Activated CD4-positive, alpha-beta T cell treated with anti-CD3 and anti-CD28 coated beads for 36 hours (primary cell): ENCODE measurements at places on chromosomes 5 and 9.

DNA sequence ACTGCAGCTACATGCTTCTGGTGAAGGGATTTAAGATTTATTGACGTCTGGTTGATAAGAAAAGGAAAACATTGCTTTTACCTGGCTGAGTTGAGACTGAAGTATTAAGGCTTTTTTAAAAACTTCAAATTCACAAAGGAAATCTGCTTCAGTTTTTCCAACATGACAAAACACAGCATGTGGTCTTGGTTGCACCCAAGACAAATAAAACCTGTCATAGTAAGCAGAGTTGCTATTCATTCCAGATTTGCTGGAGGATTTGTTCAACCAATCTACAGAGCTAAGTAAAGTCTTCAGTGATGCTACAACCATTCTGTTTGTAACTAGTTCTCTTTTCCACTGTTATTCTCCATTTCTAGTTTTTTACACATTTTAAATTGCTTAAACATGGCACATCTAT lies 11.3 kb downstream of the C5orf63 start:
- H3K4me3 ChIP-seq: no peak overlapping the region
- no peak overlapping the region for H3K27ac ChIP-seq
- no peak for DNase-seq
- H3K36me3 ChIP-seq: peaks cover 13% of the 10 kb centered on the region

- peaks cover 36% of the 10 kb centered on the region for H3K36me3 ChIP-seq
- peak; percentile 91 for DNase-seq
- no peaks in the 10 kb centered on the region for H3K27me3 ChIP-seq
- peak within 1 kb of the TSS; percentile 91 for H3K27ac ChIP-seq
- peak within 1 kb of the TSS; percentile 85 for H3K4me3 ChIP-seq
- peaks cover 19% of the 10 kb centered on the region for H3K4me1 ChIP-seq
Observed at GRCh38 chr9:135500525-135501260, at the start of gene MRPS2. TSS of gene MRPS2 (plus strand) at chr9:135500682. CDS start at chr9:135500711, 29 bp downstream.

DNA sequence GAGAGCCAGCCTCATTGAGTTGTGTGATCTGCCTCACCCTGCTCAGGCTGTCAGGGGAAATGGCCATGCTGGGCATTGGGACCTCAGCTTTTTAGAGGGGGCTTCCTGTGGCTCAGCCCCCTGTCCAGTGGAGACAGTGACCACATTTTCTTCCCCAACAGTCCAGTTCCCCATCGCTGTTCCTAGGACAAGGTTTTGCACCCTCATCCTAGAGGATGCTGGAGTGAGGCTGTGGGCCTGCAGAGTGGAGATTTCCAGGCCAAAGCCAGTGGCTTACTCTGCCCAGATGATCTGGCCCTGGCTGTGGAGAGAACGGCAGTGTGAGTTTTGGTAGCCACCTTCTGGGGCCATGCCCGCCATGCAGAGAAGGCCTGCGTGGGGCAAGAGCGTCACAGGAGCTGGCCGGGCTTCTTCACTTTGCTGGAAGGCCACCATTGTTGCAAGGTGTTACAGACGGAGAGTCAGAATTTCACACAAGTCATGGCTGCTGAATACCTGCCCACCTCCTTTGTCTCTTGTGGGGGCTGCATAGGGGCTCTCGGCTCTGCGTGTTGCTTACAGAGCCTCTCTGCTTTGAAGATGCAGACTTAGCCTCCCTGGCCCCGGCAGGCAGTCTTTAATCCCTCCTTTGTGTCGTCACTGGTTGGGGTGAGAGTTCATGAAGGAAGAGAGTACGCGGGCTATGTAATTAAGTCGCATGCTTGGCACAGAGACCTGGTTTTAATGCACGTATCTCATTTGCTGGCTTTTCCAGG lies 35.2 kb upstream of the PITX1 start:
- no peaks in the 10 kb centered on the region for H3K36me3 ChIP-seq
- no peaks in the 10 kb centered on the region for H3K27me3 ChIP-seq
- no peak for DNase-seq
- H3K4me1 ChIP-seq: no peaks in the 10 kb centered on the region

- H3K4me1 ChIP-seq: no peaks in the 10 kb centered on the region
- no peak overlapping the region for H3K27ac ChIP-seq
- H3K4me3 ChIP-seq: no peak overlapping the region
- H3K36me3 ChIP-seq: no peaks in the 10 kb centered on the region
- peaks cover 1% of the 10 kb centered on the region for H3K27me3 ChIP-seq
Observed at GRCh38 chr5:94355811-94356210, 262.6 kb downstream of the KIAA0825 start.

DNA sequence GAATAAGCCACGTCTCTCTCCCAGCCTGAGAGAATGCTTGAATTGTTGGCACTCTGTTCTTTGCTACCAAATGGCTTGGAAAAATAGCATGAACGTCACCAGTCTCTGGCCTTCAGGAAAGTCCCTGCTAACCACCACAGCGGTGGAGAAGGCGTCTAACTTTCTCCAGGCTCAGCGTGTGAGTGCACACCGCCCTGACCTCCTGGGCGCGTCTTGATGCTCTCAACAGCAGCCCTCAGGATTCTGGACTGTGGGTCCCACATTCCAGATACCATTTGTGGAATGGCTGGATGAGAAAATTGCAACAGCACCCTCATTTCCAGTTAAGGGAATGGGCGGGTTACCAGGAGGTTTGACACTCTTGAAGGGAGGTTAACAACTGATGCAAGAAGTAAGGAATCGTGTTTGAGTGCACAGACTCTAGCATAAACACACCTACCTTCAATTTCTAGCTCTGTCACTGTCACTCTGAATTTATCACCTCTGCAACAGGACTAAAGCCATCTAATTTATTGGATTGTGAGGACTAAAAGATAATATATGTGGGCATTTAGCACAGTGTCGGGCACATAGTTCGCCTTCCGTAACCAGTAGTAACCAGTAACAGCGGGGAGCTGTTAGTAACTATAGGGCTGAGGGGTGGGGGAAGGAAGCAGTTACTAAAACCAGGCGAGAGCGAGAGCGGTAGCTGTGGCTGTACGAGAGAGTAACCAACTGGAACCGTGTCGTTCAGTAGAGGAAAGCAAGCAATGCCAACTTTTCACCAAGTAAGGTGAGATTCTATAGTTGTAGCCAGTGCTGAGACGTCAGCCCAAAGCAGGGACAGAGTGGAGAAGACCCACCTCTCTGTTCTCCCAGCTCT lies 807 bp upstream of the PLGRKT start:
- no peaks in the 10 kb centered on the region for H3K27me3 ChIP-seq
- H3K36me3 ChIP-seq: peaks cover 25% of the 10 kb centered on the region
- H3K4me1 ChIP-seq: peaks cover 56% of the 10 kb centered on the region
- peak overlapping the region; percentile 99 for H3K27ac ChIP-seq

DNA sequence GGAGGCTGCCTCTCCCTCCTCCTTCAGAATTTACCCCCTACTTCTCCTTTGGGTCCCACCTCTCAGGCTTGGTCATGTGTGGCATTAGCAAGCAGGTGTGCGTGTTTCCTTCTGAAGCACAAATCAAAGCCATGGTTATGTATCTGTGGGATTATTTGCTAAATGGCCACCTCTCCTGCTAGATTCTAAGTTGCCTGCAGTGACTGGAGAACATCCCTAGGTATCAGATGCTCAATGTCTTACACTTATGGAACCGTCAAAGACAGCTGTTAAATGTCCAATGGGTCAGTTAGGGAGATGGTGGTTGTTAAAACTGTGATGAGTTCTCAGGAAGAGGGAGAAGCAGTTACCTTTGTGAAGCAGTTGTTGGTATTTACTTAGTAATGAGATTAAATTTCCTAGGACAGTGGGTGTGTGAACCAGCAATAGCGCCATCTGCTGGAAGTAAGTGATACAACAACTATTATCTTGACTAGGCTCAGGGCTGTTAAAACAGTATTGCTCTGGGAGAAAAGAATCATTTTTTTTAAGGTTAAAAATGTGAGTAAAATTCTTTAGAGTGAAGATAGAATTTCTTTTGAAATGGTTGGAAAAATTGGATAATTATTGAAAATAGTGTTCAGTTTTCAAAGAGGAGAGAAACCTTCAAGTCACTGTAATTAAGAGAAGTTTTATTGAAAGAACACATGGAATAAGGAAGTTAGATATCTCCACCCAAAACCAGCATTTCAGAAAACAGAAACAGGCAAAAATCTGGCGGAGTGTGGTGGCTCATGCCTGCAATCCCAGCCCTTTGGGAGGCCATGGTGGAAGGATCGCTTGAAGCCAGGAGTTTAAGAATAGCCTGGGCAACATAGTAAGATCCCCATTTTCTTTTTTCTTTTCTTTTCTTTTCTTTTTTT lies 71.3 kb downstream of the TMC1 start:
- peaks cover 19% of the 10 kb centered on the region for H3K4me1 ChIP-seq
- peak; percentile 29 for DNase-seq

DNA sequence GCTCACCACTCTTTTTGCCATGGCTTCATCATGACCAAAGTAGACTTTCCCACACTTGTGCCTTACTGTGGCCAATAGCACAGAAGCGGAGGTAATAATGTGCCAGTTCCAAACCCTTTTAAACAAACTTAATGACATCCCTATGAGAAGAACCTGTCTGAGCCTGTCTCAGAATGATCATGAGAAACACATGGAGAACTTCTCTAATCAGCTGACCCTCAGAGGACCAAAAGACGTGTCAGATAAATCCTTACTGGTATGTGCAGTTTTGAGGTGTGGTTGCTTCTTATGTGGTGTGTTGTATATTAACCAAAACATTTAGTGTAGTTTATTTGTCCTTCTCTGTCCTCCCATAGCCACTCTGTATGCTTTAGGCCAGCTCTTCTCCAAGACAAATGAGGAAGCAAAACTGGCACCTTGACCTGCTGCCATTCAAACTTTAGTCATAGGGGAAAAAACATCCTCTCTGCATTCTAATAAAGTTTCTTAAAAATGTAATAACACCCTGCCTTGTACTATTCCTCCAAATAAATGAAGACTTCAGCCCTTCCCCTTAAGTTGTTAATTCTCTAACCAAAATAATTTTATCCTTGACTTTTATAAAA lies 168.9 kb downstream of the MUSK start:
- no peaks in the 10 kb centered on the region for H3K27me3 ChIP-seq
- no peaks in the 10 kb centered on the region for H3K4me1 ChIP-seq
- no peak overlapping the region for H3K4me3 ChIP-seq
- DNase-seq: no peak
- H3K36me3 ChIP-seq: no peaks in the 10 kb centered on the region

DNA sequence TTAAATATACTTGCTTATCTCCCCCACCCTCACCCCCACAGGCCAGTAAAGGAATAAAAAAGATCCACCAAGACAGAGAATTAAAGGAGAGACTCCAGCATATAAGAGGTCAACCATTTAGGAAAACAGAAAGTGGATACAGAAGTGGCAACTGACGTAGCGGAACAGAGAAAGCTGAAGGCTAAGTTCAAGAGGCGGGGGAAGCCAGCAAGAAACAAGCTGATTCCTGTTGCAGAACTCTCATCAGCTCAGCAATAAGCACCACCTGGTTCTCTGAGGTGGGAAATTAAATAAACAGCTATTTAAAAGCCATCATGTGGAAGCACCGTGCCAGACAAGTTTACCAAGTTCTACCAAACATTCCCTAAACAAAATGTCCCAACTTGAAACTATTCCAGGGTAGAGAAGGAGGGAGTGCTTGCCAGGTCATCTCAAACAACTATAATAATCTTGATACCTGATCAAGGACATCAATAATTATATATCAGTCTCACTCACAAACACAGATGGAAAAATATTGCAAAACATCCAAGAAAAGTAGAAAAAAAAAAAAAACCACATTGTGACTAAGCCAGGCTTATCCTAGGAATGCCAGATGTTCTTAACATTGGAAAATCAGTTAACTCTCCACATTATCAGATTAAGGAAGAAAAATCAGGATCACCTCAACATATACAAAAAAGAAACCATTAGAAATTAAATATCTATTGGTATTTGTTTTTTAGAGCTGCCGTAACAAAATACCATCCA lies 7.3 kb upstream of the ARL15 start:
- no peaks in the 10 kb centered on the region for H3K36me3 ChIP-seq
- H3K27me3 ChIP-seq: peaks cover 29% of the 10 kb centered on the region
- no peak overlapping the region for H3K4me3 ChIP-seq
- H3K4me1 ChIP-seq: no peaks in the 10 kb centered on the region
- no peak overlapping the region for H3K27ac ChIP-seq

DNA sequence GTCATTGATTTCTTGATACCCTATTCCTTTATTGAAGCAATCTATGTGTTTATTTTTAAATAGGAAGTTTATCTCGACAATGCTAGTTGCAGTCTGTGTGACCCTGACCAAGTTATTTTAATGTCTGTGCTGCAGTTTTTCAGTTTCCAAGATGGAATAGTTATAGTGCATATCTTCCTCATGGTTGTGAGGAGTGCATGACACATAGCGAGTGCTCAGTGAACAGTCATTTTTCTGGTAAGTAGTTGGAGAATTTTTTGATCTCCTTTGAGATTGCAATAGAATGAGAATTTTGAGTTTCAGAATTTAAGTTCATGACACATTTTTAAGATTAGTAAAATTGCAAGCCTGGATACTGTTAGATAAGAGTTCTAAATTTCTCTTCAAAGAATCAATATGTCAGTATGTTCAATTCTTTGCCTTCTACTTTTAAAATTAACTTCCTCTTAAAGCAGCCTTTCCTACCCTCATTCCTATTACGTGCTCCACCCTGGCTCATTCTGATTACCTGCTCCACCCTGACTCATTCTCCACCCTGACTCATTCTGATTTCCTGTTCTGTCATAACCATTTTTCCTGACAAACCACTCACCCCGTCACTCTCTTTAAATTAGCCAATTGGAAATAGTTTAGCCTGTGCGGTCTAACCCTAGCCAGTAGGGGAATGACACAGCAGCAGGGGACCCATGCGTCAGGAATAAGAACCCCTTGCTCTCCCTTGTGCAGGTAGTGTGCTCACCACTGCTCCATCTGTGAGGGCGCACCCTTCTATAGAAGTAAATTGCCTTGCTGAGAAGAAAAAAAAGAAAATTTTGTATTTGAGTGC lies 30.7 kb downstream of the SPIN1 start:
- peak; percentile 68 for DNase-seq
- no peaks in the 10 kb centered on the region for H3K27me3 ChIP-seq

DNA sequence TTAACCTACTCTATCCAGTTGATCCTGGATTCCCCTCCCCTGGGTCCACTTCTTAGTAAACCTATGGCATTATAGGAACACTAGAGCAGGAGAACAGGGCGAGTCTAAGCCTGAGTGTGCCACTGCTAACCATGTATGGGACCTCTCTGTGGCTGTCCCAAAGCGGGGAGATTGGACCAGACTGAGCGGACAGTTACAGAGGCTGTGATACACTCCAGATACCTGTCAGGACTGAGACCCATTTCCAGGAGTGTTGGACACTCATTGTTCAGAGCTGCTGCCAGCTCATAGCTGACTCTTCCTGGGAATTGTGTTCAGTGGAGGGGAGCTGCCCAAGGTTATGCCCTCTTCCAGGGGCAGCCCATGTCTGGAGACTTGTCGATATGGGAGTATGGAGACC lies 11.9 kb upstream of the LTC4S start:
- H3K27me3 ChIP-seq: no peaks in the 10 kb centered on the region
- peaks cover 5% of the 10 kb centered on the region for H3K36me3 ChIP-seq
- no peak for DNase-seq

- no peak for DNase-seq
- H3K4me3 ChIP-seq: no peak overlapping the region
- no peaks in the 10 kb centered on the region for H3K36me3 ChIP-seq
- no peak overlapping the region for H3K27ac ChIP-seq
Observed at GRCh38 chr5:80568251-80568650, 1.8 kb downstream of the ANKRD34B start.

GRCh38 chr5:140794595-140795258 lies at the start of gene PCDHA2:
TSS of gene PCDHA2 (plus strand) at chr5:140794852.
- peaks cover 19% of the 10 kb centered on the region for H3K36me3 ChIP-seq
- H3K27me3 ChIP-seq: peaks cover 28% of the 10 kb centered on the region
- DNase-seq: no peak
- H3K4me1 ChIP-seq: no peaks in the 10 kb centered on the region

- no peak for DNase-seq
- no peak overlapping the region for H3K4me3 ChIP-seq
- no peaks in the 10 kb centered on the region for H3K4me1 ChIP-seq
- no peaks in the 10 kb centered on the region for H3K27me3 ChIP-seq
- H3K27ac ChIP-seq: no peak overlapping the region
- H3K36me3 ChIP-seq: no peaks in the 10 kb centered on the region
Observed at GRCh38 chr5:164832516-164832915, 1327.1 kb downstream of the MAT2B start.

- DNase-seq: peak; percentile 65
- peaks cover 16% of the 10 kb centered on the region for H3K27me3 ChIP-seq
- no peaks in the 10 kb centered on the region for H3K36me3 ChIP-seq
Observed at GRCh38 chr5:7850395-7851239, at the start of gene CFAP90. TSS of gene CFAP90 (minus strand) at chr5:7851133. CDS start at chr5:7851021, 112 bp downstream.
